ENCODE measurements at places on chromosomes 12 and 14.

GRCh38 chr12:51951843-51952722 is 584 bp downstream of the ACVR1B start:
- DNase-seq: no peak

- DNase-seq: no peak
Measured at GRCh38 chr14:101789222-101789621, 27.7 kb downstream of the PPP2R5C start.

GRCh38 chr14:33934043-33934750 is 16.7 kb downstream of the EGLN3 start:
- DNase-seq: no peak

DNA sequence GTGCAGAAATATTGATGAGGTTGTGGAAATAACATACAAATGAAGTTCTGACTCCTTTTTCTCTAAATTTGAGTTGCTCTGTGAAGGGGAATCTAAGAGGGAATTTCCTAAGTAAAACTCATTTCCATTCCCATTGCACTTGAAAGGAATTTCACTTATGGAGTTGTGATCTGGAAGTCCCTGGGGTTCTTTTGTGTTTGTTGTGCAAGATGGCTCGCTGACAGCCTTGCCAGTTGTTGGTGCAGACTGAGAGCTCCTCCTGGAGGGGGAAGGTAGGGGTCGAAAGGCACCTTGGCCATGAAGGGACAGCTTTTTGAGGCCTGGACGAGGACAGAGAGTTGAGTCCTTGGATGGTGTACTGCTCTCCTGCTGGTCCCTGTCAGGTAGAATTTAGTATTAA is 72.0 kb downstream of the C12orf56 start:
- no peak for DNase-seq

GRCh38 chr12:52073531-52074381 is 4.0 kb downstream of the ATG101 start:
- no peak for DNase-seq

- DNase-seq: no peak
Measured at GRCh38 chr12:121330692-121331091, 21.5 kb downstream of the ANAPC5 start.

DNA sequence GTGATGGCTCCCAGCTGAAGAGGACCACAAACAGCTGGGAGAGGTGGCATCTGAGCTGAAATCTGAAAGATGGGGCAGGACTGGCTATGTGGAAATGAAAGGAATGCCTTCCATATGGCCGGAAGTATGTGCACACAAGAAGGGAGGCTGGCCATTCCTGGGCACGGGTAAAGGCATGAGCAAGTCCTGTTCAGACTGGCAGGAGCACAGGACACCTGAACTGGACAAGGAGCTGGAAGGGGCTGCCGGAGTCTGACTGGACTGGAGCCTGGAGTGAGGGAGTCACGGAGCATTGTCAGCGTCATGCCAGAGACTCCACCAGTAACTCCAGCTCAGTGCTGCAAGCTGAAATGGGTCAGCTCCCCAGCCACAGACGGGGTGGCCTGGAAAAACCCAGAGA is 11.9 kb upstream of the TC2N start:
- DNase-seq: no peak

DNA sequence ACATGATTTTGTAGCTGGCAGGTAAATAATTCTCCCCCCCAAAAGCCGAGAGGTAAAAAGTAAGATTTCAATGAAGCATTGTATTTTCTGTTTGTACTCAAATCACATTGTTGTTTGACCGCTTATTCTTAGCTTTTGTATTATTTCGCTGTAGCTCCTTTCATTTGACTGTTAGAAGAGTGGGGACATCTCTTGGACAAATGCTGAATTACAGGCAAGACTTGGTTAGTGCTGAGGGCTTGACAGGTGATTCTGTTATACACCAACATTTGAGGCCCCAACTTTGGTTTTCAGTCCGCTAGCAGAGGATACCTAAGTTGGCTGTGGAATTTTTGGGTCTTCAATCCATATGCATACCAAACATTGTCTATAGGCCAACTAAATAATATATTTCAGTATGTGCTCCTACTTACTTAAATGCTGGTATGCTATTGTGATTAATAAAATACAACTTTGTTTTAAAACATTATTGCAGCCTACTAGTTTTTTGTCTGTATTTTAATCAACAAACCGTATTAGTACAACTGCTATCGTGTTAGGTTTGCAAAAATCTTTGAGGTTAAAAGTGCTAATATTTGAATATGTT is 102.2 kb downstream of the ERC1 start:
- no peak for DNase-seq

DNA sequence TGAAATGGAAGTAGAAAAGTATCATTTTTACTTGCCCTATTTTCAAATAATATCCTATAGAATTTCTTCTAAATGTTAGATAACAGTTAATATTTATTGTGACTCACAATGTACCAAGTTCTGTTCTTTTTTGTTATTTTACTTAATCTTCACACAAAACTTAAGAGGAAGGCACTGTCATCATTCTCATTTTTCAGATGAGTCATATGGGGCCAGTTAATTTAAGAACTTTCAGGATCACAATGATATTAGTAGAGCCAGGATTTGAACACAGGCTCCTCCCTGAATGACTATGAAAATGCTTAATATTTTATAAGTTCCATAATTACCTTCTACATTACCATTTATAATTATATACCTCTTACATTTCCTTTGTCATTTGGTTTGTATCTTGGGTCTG is 10.4 kb upstream of the TMEM260 start:
- no peak for DNase-seq

Data from stimulated activated CD4-positive, alpha-beta T cell treated with anti-CD3 and anti-CD28 coated beads, Interleukin-1b, Interleukin-23, amount 100 ng/mL, for 24 hours (primary cell).